Activated T-cell treated with anti-CD3 and anti-CD28 coated beads for 48 hours (primary cell): ENCODE measurements at places on chromosomes 2 and 18.

DNA sequence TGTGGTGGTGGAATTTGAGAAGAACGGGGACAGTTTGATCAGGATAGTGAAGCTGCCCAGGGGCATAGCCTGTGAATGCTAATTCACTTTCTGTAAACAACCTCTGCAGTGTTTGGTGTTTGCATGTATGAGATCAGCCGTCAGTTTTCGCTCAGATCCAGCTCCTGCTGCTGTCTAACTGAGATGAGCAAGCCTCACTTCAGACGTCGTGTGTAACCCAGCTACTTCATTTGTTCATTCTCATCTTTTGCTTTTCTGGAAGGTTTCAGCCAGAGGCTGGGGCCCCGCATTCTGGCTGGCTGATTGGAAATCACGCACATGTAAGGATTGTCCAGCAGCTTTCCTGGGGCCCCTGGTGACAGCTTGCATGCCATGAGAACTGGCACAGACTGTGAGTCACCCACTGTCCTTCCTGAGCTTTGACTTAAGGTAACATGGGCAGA lies 48.9 kb downstream of the LDLRAD4 start:
- no peak for DNase-seq

GRCh38 chr2:60899892-60900249 lies 18.5 kb downstream of the REL start:
- DNase-seq = no peak

DNA sequence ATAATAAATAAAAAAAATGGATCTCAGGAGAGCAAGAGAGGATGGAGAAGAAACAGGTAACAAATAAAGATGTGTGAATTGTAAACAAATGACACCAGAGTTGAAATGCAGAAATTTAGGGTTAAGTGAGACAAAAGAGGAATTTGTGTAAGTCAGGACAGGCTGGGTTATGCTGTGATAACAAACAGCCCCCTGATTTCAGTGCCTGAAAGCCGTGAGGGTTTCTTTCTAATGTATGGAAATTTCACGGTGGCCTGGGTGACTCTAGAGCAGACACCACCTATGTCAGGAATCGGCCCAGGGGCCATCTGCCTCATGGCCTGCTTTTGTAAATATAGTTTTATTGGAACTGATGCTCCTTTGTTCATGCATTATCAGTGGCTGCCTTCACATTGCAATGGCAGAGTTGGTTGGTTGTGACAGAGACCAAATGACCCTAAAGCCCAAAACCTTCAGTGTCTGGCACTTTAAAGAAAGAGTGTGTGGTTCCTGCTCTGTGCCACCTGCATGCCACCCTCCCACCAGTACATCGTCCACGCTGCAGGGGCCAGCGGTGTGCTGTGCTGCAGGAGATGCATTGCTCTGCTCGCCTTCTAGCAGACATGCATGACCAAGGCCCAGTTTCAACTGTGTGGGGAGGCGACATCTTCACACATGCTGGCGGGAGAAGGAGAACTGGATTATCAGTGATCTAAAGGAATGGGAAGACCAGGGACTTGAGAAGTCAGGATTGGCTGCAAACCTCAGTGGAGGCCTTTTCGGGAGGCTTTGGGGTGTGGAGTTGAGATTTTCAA lies 221.2 kb upstream of the APCDD1 start:
- DNase-seq = no peak

DNA sequence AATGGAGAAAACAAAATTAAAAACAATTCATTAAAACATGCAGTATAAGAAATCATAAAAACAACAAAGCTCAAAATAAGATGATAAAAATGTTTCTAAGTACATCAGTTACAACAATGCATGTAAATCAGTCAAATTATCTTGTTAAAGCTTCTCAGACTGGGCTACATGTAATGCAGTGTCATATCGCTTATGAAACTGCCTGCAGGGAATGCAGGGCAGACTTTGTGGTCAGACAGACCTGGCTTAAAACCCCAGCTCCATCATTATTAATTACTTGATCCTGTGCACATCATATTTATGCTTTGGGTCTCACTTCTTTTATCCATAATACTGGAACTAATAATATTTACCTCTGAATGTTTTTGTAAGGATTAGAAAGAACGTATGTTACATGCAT lies 74.6 kb downstream of the PID1 start:
- no peak for DNase-seq

DNA sequence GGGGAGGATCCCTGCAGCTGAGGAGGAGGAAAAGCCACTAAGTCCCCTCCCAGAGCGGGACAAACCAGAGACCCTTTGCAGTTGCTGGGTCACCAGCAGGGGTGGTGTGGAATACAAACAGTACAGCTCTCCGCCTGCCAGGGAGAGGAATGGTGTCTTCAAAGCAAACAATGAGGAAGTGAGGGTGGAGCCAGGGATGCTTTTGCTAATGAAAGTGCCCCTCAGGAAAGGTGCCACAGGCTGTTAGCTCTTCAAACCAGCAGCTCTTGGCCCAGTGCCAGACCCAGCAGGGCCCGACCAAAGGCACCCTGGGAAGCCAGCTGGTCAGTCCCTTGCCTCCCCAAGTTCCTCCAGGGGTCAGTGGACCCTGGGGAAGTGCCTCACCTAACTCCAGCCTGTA lies 102.8 kb downstream of the HIBCH start:
- no peak for DNase-seq

- no peak for DNase-seq
These were observed 29.8 kb upstream of the MAL start for GRCh38 chr2:94995553-94996304.

DNA sequence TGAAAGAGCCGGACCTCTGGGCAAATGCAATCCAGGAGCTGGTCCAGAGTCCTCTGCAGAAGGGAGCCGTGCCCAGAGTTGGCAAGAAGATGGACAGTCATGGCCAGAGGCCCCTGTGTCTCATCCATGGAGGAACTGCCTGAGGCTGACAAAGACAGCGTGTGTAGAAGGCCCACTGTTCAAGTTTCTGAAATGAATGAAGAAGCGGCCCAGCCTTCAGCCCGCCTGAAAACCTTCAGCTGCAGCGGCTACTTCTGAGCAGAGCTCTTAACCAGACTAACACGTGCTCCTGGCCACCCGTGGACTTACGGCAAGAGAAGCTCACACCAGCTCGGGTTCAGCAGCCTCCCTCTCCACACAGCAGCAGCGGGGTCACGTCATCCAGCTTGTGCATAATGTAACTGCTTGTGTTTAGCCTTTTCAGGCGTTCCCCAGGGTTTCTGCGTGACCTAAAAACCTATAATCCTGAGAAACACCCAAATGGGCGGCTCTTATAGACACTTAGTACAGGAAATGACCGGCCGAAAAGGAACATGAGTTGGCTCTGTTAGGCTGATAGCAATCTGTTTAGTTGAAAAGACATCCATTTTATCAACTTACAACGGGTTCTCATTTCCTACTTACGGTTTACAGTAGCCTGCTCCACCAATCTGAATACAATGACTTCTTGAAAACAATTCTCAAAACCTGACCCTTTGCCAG lies at the start of gene FAM124B:
FAM124B (minus strand) TSS at position 467 of the 702 bp plus-strand sequence; CDS start at position 128, 339 bp downstream.
- peak; percentile 15 for DNase-seq

GRCh38 chr18:49101236-49101635 lies 150.5 kb upstream of the SMAD7 start:
- no peak for DNase-seq
